ENCODE measurements at places on chromosomes 2 and 18.

DNA sequence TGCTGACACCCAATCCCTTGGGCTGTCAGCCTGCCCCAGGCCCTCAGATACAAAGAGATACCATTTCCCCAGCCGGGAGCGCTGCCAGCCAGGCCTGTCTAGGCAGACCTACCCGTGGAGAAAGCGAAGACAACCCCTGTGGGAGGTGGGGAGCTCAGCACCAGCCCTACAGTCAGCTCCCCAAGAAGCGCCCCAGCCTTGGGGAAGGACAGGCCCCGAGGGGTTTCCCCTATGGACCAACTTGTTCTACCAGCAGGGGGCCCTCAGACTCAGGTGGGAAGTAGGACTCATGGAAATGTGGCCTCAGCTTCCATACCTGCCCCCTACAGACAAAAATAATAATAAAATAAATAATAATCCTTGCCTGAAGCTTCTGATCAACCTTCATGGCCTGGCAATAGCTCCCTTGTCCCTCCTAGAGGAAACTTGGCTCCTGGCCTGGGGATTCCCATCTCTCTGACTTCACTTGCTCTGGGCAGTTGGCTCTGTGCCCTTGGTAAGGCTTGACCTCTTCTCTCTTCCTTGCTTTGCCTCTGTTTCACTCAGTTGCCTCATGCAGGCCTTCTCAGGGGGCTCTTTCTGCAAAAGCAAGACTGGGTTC is 7.0 kb downstream of the SLC35F6 start:
- DNase-seq = peak; percentile 44

GRCh38 chr2:136051001-136051724 is 65.7 kb upstream of the DARS1 start:
- no peak for DNase-seq

- no peak for DNase-seq
Observed at GRCh38 chr2:20137884-20138283, 86.5 kb upstream of the LAPTM4A start.

DNA sequence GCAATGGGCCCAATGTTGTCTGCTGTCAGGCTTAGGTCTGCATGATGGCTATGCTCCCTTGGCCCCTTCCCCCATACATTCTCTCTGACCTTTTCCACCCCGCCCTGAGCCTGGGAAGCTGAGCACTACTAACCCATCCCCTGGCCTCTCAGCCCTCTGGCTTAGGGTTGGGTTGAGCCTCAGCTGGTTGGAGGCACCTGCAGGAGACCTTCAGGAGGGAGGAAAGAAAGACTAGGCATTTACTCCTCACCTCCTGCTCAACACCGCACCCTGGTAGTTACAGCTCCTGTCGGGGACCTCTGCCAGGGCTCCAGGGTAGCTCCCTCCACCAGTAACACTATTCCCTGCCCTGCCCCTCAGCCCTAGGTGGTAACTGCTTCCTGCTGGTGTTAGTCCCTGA is 80.5 kb downstream of the GALNT14 start:
- no peak for DNase-seq

- DNase-seq = no peak
Observed at GRCh38 chr18:40017021-40017420, 1938.0 kb upstream of the PIK3C3 start.

DNA sequence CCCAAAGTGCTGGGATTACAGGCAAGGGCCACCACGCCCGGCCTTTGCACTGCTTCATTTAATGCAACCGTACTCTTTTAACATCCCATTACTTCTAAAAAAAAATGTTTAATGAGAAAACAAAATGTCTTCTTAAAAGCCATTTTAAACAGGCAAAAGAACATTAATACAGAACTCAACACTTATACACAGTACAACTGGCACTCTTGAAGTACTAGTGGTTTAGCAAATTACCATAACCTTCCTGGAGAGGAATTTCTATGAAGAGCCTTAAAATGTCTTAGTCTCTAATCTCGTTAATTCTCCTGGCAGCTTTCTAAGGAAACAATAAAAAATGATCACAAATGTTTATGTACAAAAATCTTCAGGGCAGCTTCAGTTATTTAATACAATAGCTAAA is 5.9 kb downstream of the IWS1 start:
- no peak for DNase-seq

- DNase-seq = no peak
Observed at GRCh38 chr2:148903294-148903693, 28.3 kb downstream of the KIF5C start.

GRCh38 chr2:233041722-233042323 is 9.4 kb downstream of the NEU2 start:
- no peak for DNase-seq

GRCh38 chr2:224847961-224848850 is 132.0 kb upstream of the CCDC195 start:
- DNase-seq = no peak

DNA sequence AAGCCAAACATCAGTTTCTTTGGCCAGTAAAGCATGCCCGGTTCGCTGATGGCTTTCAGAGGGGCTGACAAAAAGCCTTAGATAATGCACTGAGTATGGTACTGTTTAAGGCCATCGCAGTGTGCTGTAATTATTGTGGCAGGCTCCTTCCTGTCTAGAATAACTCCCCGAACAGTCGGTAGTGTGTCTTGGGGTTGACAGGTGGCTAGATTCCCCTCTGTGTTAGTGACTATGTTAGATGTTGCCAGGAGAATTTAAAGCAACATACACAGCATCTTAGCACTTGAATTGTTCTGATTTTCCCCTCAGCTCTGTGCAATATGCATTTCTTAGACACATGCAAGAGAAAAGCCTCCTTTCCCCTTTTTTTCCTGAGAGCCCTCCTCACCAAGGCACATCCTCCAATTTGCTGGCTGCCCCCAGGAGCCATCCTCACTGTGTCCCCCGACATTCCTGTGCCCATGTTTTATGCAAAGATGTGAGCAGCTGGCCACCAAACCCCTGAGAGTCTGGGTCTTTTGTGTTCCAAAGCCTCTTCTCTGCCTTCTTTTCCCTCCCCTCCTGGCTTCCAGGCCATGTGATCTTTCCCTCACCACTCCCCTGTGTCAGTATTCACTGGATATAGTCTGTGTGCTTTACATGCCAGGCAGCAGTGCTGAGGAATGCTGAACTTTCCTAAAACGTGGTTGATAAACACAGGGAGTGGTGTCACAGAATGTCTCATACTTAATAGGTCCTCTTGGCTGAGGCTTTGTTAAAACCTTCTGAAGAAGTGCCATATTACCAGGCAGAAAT is 331.5 kb downstream of the HRH4 start:
- DNase-seq = no peak

GRCh38 chr2:70525032-70525431 is 28.6 kb downstream of the TGFA start:
- no peak for DNase-seq

- DNase-seq = no peak
Observed at GRCh38 chr2:120964819-120965218, 229.2 kb downstream of the GLI2 start.

All from OCI-LY7 (cell line).